ENCODE measurements at places on chromosomes 6 and 20.

DNA sequence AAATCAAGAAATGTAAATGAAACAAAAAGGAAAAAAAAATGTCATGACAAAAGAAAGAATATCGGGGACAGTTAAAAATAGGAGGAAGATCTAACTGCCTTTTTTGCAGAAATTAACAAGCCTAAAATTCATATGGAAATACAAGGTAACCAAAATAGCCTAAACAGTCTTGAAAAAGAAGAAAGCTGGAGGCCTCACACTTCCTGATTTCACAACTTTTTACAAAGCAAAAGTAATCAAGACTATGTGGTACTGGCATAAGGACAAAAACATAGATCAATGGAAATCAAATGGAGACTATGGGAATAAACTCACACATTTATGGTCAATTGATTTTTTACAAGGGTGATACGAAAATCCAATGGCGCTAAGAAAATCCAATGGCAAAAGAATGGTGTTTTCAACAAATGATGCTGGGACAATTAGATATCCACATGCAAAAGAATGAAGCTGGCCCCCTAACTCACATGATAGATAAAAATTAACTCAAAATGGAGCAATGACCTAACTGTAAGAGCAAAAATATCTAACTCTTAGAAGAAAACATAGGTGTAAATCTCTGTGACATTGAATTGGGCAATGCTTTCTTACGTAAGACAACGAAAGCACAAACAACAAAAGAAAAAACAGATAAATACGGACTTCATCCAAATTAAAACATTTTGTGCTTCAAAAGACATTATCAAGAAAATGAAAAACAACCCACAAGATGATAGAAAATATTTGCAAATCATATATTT is 24.5 kb downstream of the MAP3K5 start:
- no peak for DNase-seq

DNA sequence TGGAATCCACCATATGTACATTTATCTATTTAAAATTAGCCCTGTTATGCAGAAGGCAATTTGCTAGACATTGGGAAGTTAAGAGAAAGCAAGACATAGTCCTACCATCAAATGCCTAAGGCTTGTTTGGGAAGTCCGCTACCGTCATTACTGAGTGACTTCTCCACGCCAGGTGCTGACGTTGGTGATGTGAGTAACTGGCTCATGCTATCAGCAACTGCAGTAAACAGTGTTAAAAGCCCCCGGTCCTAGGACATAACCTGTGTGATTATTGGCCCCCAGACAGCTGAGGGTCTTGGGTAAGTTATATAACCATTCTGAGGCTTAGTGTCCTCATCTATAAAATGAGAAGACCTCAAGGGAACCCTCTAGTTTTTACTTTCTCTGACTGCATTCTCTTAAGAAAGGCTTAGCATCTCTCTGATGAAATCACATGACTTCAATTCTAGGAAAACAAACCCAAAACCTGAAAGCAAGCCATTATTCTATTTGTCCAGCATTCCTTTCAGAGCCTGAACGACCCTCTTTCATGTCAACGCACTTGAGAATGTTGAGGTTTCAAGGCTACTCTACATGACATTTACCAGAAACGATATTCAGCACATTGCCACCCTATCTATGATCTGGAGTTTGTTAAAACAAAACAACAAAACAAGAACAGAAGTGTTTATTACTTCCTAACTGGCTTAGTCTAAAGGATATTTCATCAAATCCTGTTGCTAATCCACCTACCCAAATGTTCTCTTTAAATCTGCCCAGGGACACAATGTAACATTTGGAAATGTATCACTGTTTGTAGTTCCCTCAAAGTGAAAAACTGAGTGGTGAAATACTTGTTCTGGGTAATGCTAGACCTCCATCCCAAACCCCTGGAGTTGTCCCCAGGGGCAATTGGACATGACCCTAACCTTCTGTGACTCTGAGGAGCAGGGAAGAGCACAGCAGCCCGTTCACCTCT is 133.8 kb downstream of the BTBD3 start:
- DNase-seq, result no peak

- DNase-seq, result peak; percentile 37
Measured at GRCh38 chr6:164097551-164098398, 683.3 kb downstream of the QKI start.

GRCh38 chr20:62676976-62677375 is 31.7 kb upstream of the NTSR1 start:
- no peak for DNase-seq

- DNase-seq, result no peak
Measured at GRCh38 chr6:150719099-150719766, 119.5 kb downstream of the PLEKHG1 start.

GRCh38 chr6:97175806-97176205 is 107.2 kb downstream of the MMS22L start:
- no peak for DNase-seq

DNA sequence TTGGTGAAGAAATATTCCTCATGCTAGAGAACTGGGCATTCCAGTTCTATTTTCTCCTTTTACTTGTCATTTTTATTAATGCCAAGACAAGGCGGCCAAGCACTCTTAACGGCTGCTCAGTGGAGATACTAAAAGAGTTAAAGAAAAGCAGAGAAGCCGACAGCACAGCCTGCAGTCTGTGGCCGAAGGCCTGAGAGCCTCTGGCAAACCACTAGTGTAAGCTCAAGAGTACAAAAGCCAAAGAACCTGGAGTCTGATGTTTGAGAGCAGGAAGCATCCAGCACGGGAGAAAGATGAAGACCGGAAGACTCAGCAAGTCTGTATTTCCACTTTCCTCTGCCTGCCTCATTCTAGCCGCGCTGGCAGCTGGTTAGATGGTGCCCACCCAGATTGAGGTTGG is 167.1 kb upstream of the FUT9 start:
- DNase-seq, result no peak

DNA sequence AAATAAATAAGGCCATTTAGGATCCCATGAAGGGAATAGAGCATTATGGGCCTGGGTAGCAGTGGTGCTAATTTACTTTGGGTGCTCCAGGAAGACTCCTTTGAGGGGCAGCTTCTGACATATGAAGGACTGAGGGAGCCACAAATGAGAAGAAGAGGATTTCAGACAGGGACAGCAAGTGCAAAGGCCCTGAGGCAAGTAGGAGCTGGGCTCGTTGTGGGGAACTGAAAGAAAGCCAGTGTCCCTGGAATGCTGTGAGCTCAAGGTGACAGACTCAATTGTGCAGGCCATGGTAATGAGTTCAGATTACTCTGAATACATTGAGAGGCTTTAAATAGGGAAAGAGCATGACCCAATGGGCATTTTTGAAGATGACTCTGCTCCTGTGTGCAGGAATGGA is 307.6 kb downstream of the TSHZ2 start:
- DNase-seq, result no peak

DNA sequence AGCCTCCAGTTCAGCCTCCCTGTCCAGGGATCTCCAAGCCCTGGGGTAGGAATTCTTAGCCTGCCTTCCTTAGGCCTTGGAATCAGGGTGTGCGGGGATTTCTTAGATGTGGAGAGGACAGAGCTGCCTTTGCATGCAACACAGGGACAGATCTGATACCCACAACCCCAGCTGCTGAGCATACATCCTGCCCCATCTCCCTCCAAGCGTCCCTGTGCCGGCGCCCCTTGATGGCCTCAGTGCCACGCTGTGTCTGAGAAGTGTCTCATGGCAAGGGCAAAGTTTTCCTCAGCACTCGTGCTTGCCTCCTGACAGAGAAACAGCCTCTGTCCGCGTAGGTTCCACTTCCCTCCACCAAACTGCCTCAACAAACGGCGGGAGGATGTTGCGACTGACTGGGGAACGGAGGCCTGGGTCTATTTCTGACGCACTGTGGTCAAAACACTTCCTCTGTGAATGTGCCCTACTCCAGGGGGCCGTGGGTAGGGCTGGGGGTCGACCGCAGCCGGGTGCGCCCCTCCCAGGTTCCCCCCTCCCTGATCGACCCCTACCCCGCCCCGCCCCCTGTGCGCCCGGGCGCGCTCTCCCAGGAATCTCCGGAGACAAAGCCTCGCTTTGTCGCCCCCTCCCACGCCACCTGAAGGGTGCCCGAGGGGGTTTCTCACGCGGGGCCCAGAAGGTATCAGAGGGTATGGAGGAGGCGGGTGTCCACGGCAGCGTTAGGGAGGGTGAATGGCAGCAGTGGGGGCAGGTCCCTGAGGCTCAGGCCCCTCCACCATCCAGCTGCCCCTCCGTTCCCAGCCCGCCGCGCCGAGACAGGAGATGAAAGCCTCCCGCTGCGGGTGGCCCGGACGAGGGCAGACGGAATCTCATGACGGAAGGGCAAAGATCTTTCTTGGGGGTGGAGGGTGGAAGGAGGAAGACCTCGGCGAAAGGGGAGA is 806 bp downstream of the MICAL1 start:
- no peak for DNase-seq

GRCh38 chr6:83511901-83512681 is at the start of gene PRSS35:
Gene PRSS35, plus strand, starts transcription at chr6:83512534. Its CDS starts 10,908 bp downstream, at chr6:83523442.
- DNase-seq, result peak; percentile 29

GRCh38 chr20:49543858-49544437 is 24.0 kb downstream of the PTGIS start:
- DNase-seq, result no peak

DNA sequence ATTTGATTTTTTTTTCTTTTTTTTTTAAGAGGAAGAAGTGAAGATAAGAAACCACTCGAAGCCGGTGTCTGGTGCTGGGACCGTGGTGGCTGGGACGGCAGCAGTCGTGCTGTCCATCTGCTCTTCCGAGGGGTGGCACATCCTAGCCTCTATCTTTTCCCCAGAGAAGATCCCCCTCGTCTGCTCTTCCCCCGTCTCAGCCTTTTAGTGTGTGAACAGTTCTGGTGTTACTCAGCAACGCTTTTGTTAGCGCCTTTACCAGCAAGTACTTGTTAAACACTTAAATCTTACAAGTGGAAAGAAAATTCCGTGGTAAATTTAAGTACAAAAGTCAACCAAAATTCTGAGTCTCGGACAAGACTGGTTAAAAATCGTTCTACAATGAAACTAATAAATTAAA is 90.1 kb downstream of the RSPH3 start:
- no peak for DNase-seq

DNA sequence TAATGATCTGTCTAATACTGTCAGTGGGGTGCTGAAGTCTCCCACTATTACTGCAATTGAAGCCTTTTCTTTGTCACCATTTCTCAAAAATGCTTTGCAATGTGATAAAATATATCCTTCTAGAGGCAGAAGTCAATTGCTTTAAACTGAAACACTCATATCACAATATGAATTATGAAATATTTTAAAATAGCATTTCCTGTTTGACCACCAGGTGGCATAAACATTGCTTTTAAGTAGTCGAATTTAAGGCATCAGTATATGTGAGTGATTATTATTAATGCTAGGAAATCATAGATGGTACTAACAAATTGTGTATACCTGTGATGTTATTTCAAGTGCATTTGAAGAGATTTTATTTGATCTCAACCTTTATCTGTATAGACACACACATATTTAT is 87.5 kb downstream of the MEI4 start:
- DNase-seq, result peak; percentile 14

GRCh38 chr6:109139109-109139508 is 43.8 kb downstream of the CEP57L1 start:
- DNase-seq, result peak; percentile 9

- DNase-seq, result no peak
Measured at GRCh38 chr20:3547906-3548305, 77.1 kb downstream of the ATRN start.

DNA sequence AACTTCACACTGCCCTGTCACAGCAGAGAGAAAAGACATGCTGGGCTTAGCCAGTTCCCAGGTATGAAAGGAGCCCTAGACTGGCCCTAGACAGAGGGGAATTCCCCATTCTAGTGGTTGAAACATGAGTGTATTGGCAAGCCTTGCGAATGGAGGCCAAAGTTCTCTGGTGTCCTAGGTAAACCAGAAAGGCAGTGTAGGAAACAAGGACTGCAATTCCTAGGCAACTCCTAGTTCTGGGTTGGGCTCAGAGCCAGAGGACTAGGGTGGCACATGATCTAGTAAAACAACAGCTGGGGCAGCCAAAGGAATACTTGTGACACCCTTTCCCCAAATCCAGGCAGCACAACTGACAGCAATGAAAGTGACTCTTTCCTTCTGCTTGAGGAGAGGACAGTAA is 265.0 kb upstream of the EPHA7 start:
- DNase-seq, result no peak

DNA sequence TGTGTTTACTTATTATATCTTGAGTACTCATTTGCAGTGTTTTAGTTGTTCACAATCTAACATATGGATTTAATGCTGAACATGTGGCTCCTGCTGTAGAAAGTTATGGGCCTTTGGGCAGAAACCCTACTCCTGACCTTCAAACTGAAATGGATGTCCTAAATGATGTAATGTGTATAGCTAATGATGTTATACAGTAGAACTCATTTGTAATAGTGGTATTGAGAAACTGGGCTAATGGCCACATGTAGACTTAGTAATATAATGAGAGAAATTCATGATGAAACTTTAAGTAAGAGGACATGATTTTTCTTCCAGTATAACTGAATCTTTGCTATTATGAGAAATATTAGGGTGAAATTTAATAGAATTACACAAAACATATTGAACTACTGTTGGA is 121.3 kb upstream of the PTPRK start:
- DNase-seq, result no peak

- DNase-seq, result no peak
Measured at GRCh38 chr20:45796337-45797065, 4.7 kb downstream of the DNTTIP1 start.

DNA sequence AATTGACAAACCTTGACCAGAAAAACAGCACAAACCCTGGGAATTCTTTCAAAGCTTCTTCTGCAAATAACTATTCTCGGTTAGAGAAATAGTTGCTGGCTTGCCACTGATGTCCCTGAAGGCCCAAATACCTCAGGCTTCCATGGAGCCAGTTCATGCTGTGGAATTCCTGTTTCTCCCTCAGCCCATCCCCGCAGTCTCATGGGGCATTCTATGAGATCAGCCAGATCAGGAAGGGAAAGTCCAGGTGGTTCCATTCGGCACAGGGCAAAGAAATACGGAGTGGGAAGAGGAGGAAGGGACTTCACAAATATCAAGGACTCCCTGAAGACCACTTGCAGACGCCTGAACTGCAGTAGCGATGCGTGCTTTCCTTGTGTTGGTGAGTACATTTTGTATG is 63.3 kb downstream of the MYLK4 start:
- DNase-seq, result no peak

DNA sequence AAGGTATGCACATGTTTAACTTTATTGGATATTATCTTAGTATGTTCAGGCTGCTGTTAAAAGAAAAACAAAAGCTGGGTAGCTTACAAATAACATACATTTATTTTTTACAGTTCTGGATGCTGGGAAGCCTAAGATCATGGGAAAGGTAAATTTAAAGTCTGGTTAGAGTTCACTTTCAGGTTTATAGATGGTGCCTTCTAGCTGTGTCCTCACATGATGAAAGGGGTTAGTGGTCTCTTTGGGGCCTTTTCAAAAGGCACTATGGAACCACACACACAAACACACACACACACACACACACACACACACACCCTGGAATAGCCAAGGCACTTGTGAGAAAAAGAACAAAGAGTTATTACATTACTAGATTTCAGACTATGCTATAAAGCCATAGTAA is 805.8 kb upstream of the GJE1 start:
- no peak for DNase-seq

GRCh38 chr6:98777762-98778161 is 56.6 kb upstream of the POU3F2 start:
- DNase-seq, result no peak

- no peak for DNase-seq
Measured at GRCh38 chr6:47023573-47023972, 18.6 kb downstream of the ADGRF1 start.
